ENCODE measurements at places on chromosomes 7 and 10.

DNA sequence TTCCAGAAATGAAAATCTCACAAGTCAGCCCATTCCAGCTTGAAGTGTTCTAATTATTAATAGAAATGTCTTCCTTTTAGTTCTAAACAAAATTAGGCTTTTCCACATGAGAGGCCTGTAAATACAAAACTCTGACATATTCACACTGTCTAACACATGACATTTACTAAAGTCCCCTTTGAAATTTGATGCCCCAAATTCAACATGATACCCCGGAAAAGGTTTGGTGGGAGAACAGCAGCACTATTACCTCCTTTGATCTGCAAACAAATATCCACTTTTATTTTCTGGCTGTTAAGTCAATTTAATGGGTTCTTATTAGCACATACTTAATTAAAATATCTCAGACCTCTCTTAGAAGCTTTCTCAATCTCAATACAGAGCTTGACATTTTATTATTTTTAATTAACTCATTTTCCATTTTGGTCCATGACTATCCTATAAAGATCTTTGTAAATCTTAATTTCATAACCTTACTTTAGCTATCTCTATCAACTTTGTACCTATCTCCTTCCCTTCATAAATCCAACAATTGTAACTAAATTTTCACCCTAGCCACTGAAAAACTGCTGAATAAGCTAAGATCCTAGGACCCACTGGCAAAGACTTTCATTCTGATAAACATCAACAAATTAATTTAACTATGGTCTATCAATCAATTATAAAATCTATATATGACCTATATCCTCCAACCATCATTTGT lies 63.2 kb downstream of the USP6NL start:
- DNase-seq, result no peak

DNA sequence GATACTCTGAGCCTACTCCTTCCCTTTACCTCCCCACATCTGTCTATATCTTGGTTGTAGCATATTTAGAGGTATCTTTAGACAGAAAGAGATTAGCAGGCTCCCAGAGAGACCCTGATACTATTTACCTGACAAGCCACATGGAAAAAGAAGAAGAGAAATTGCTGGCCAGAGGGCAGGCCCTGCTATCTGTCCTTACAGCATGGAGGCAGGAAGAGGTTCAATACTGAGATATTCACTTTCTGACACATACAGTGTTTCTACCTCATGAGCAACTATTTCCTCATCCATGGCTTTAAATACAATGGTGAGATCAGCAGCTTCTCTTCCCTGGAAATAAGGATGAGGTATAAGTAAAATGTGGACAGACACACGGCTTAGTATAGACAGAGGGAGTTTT lies 33.9 kb upstream of the TSPAN13 start:
- no peak for DNase-seq

DNA sequence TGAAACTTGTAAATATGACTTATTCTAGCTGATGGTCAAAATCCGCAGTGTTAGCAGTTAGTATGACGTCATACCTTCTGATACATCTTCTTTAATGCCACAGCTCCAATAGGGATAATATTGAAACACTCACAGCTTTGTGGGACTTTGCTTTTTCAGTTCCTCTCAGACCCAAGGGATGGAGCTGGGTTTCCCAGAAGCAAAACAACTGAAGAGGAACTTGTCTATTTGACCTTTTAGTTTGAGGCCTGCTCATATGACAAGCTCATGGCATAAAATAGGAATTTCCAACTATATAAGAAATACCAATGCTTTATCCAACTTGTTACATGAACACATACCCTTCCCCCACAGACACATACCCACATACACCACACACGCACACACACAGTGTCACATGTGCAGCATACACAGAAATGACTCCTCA lies 31.6 kb upstream of the C10orf67 start:
- DNase-seq, result no peak

- no peak for DNase-seq
These were observed 45.1 kb downstream of the MET start for GRCh38 chr7:116717137-116717536.

DNA sequence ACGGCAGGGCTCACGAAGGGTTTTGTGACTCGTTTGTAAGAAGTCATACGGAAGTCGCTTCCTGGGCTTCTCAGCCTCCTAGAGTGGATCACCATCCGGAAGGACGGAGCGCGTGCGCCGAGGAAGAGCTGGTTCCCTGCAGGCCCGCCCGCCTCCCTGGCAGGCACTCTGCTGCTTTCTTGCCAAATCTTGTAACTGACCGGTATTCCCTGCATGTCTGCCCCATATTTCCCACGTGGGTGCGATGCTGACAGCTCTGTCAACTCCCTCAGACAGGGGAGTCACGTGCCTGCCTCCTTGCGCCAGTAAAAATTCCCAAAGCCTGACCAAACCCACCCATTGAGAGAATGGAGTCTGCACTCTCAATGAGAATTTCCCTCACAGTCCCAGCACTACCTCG lies 12.7 kb downstream of the SHH start:
- no peak for DNase-seq

DNA sequence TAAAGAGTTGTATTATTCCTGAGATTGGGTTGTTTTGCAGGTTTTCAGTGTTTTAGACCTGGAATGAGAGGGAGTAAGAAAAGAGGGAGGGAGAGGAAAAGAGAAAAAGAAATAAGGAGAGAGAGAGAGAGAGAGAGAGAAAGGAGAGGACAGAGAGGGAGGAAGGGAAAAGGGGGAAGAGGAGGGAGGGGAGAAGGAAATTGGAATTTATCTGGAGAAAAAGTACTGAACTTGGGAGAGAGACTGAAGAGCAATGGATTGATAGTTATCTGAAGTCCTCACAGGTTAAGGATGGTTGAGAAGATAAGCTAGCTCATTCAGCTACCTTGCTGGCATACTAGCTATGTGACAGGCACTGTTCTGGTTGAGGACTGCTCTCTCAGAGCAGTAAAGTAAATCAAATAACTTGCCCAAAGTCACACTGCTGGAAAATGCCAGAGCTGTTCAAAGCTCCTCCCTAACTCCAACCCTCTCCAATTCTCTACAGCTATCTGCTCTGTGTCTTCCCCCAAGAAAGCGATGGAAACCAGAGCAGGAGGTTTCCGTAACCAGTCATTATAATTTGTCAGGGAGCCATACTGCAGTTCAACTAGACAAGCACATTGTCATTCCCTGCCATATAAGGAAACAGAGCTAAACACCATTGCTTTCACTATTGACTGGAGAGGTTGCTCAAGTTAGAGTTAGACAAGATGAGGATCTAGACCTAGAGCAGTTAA lies 10.7 kb downstream of the CALD1 start:
- DNase-seq, result no peak

- peak; percentile 24 for DNase-seq
These were observed 824 bp downstream of the RELN start for GRCh38 chr7:103988468-103989199.

DNA sequence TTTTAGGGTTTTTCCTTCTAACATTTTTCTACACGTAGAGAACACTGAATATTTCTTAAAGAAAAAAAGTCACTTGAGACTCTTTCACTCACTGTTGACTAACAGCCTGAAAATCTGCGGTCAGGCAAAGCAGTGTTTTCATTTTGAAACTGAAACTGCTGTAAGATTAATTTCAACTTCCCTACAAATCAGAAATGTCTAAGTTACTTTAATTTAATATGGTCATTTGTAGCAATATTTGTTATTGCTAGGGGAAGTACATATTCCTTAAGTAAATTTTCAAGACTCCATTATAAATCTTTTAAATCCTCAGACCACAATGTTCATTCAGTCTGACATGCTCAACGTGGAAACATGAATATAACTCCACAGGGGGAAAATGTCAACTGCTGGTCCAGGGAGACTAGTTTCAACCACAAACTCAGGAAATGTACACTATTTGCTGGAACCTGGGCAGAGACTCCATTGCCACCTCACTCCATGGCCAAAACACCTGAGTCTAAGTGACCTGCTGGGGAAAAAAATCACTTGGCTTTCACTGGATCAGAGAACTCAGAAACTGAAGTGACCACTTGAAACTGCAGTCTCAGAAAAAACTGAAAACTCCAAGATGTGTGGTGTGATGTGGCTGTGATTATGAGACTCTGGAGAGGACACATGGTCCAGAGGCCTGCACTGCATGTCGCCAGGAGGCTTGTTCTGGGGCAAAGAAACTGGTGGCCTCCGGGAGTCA lies 161.2 kb downstream of the TAX1BP1 start:
- no peak for DNase-seq

DNA sequence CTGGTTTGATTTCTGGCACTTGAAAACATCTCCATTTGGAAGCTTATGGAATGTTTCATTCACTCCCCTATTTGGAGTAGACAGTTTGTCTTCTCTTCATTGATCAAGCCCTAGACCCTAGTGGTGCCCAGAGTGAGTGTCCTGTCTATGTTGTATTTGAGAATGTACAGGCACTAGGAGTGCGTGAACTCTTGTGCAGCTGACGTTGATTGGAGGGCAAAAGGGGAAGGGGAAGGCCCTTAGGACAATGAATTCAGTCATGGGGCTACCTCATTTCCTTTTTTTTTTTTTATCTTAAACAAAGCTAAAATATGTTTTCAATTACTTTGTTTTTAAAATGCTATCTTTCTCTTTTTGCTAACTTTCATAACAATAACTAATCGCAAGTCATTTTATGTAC lies 66.5 kb downstream of the ADD3 start:
- DNase-seq, result no peak

- DNase-seq, result no peak
These were observed 91.2 kb downstream of the GTF2IRD1 start for GRCh38 chr7:74544706-74545469.

DNA sequence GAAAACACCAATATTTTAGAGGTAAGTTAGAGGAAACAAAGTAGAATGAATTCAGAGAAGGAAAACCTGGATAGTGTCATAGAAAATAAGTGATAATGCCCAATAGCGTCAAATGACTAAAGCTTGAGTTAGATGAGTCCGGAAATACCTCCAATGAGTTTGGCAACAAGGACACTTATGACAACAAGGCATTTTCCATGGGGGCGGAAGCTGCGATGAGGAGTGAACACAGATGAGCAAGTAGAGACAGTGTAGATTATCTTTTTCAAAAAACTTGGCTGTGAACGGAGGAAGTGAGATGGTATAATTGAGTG lies 383 bp upstream of the R3HCC1L start:
- DNase-seq, result no peak

- DNase-seq, result no peak
These were observed 376.1 kb downstream of the PLXNA4 start for GRCh38 chr7:132200141-132200540.

DNA sequence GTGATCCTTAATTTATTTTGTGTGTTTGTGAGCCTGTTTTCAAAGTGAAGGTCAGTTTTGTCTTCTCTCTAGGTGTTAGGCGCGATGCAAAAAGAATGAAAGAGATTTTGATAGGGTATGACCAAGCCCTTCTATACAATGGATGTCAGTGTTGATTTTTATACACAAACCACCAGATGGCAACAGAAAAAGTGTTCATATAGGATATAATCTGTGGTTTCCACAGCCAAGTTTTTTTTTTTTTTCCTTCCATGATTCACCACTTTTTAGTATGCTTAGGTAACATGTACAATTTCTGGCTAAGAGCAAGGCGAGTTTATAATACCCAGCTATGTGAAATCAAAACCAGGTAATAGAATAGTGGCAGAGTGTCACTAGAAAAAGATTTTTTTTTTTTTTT lies 8.1 kb downstream of the SDK1 start:
- peak; percentile 46 for DNase-seq

DNA sequence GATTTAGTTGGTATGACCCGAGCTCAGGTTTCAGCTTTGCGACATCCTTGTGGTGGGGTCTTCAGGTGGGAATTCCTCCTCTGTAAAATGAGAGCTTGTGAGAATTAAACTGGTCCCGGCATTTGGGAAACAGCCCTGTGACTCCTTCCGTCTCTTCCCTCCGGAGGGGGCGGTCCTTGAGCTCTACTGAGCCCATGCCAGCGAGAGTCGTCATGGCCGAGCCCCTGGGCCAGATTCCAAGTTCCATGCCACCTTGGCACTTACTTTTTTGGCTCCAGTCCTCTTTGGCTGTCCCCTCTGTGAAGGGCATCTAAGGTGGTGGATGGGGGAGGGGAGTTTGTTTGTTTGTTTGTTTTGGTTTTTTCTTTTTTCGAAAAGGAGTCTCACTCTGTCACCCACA lies 47.6 kb downstream of the GTF2IRD1 start:
- no peak for DNase-seq

DNA sequence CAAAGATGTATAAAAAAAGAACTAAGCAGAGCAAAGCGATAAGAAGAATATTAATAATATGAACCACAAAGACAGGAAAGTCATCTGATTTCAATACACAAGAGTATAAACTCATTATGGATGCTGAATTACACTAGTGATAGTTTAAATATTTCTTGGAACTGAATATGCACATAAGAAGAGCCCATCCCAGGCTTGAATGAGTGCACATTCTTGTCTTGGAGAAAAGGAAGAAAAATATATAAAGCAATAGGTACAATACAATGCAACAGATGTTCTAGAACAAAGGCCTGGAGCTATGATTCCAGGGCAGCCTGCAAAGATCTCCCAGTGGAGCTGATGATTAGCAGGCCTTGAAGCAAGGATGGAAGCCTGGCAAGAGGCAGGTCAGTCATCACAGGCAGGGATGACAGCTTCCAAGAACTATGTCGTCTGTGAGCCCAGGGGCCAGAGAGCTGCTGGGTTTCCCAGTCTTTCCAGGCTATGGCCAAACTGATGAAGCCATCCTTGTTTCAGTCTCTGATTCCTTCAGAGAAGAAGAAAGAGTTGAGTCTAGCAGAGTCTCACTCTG lies 277.6 kb downstream of the KCNMA1 start:
- no peak for DNase-seq

- DNase-seq, result no peak
These were observed 34.9 kb downstream of the PARP12 start for GRCh38 chr7:140027858-140028257.

DNA sequence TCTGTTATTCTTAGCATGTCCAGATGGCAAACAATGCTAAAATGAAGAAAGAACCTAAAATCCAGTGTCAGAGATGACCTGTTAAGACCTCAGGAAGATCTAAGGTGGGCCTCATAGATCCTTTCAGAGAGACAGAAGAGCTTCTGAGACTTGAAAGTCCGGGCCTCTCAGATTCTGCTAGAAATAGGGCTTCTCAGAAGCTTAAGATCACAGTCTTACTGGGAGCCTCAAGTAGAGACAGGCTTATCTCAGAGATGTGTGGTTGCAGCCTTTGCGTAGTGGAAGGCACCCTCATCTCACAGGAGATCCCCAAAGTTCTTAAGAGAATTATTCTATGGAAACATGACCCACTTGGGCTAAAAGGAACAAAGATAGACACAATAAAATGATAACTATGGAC lies 642.8 kb downstream of the TNS3 start:
- no peak for DNase-seq

- no peak for DNase-seq
These were observed 28.8 kb upstream of the ZRANB1 start for GRCh38 chr10:124913167-124913566.

DNA sequence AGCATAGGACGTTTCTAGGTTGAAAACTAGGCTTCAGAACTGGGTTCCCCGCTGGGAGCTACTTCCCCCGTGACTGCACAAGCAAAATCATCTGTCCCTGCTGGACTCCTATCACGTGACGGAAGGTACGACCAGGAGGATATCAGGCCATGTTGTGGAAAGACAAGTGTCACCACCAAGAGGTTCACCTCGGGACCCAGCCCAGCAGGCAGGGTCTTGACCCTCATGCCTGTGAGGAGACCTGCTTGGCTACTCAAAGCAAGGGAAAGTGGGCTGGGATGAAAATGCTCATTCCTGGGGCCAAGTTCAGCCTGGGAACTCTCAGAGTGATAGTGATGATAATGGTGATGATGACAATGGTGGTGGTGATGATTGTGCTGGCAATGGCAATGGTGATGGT lies 32.3 kb upstream of the DPYSL4 start:
- no peak for DNase-seq

Data from Caki2 (cell line).